ENCODE measurements at places on chromosomes 2 and 18. TPM values are rescaled to one million over a fixed set of nuclear protein-coding genes. Genes with fewer than 3 reads are reported as not detected.

- peak; percentile 14 for DNase-seq
- H3K36me3 ChIP-seq: no peaks in the 10 kb centered on the region
- peak overlapping the region; percentile 2 for H3K4me3 ChIP-seq
- H3K4me1 ChIP-seq: peaks cover 4% of the 10 kb centered on the region
- H3K27ac ChIP-seq: no peak overlapping the region
- H3K27me3 ChIP-seq: peaks cover 24% of the 10 kb centered on the region
These were observed 175.7 kb downstream of the SOCS6 start for GRCh38 chr18:70464343-70465114.

GRCh38 chr2:18456026-18456425 is 104.4 kb downstream of the RDH14 start:
- DNase-seq: no peak
- H3K4me1 ChIP-seq: no peaks in the 10 kb centered on the region
- no peaks in the 10 kb centered on the region for H3K36me3 ChIP-seq
- H3K27ac ChIP-seq: no peak overlapping the region

DNA sequence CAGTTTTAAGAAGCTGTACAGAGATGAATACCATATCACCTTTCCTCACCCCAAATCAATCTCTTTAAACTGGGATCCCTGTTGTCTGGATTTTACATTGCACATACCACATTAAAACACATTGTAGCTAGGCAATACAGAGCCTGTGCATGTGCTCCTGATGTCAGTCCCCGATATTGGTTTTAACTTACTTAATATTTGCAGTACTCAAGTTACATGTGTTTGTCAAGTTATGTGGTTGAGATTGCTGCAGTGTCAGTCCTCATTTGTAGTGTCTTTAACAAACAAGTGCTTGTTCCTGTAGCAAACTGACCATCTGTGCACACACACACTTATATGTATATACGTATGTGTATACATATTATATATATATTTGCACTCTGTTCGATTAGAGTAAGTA is 10.4 kb upstream of the UBE2E3 start:
- H3K4me1 ChIP-seq: no peaks in the 10 kb centered on the region
- no peak overlapping the region for H3K4me3 ChIP-seq
- no peaks in the 10 kb centered on the region for H3K36me3 ChIP-seq
- no peak for DNase-seq
- no peak overlapping the region for H3K27ac ChIP-seq
- peaks cover 25% of the 10 kb centered on the region for H3K27me3 ChIP-seq

- H3K4me3 ChIP-seq: no peak overlapping the region
- no peaks in the 10 kb centered on the region for H3K36me3 ChIP-seq
- H3K27ac ChIP-seq: no peak overlapping the region
- no peaks in the 10 kb centered on the region for H3K27me3 ChIP-seq
- H3K4me1 ChIP-seq: peaks cover 33% of the 10 kb centered on the region
These were observed 226.8 kb downstream of the LDLRAD4 start for GRCh38 chr18:13445241-13445897.

DNA sequence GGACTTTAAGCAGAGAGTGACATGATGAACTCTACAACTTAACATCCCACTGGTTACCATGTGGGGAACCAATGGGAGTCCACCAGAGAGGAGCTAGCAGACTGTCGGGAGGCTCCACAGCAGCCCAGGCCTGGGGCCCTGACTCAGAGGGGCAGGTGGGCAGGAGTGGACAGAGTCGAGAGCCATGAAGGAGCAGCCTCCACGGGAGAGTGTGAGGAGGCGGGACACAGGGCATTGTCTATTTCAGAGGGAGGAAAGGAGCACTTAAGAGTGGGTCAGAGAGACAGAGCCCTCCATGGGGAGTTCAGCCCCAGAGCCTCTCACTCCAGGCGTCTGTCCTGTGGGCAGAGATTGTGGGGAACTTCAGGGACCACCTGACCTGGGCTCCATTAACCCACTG is 118.7 kb downstream of the CYP26B1 start:
- no peaks in the 10 kb centered on the region for H3K36me3 ChIP-seq
- no peaks in the 10 kb centered on the region for H3K27me3 ChIP-seq
- no peaks in the 10 kb centered on the region for H3K4me1 ChIP-seq
- H3K4me3 ChIP-seq: no peak overlapping the region
- no peak overlapping the region for H3K27ac ChIP-seq

DNA sequence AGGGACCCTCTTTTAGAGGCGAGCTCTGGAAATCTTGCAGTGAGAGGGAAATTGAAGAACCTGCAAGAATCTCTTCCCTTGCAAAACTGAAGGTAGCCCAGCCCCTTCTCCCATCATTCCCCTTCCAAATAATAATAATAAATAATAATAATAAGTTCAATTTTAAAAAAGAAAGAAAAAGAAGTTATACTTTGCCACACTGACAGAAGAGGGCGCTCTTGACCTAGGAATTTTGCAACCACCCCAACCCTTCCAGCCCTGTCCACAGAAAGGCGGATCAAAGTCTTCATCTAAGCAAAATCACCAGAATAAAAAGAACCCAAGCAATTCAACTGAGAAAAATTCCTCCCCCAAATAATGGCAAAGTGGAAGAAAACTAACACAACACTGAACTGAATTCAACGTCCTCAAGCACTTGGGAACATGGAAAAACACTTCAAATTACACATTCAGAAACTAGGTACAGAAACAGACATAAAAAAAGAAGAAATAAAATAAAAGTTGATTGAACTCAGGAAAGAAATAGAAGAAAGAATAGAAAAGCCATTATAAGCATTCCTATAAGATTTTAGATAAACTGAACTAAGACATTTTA is 98.9 kb upstream of the GLS start:
- H3K36me3 ChIP-seq: no peaks in the 10 kb centered on the region
- no peak overlapping the region for H3K27ac ChIP-seq
- peaks cover 2% of the 10 kb centered on the region for H3K27me3 ChIP-seq
- H3K4me1 ChIP-seq: peaks cover 2% of the 10 kb centered on the region

GRCh38 chr18:64330931-64331330 is 182.0 kb upstream of the LINC00305 start:
- no peaks in the 10 kb centered on the region for H3K4me1 ChIP-seq
- H3K27ac ChIP-seq: no peak overlapping the region
- no peak overlapping the region for H3K4me3 ChIP-seq
- no peaks in the 10 kb centered on the region for H3K27me3 ChIP-seq

GRCh38 chr18:35731701-35732100 is 150.2 kb downstream of the GALNT1 start:
- H3K4me1 ChIP-seq: no peaks in the 10 kb centered on the region
- H3K27me3 ChIP-seq: peaks cover 3% of the 10 kb centered on the region
- no peak overlapping the region for H3K27ac ChIP-seq
- H3K4me3 ChIP-seq: no peak overlapping the region
- DNase-seq: no peak

DNA sequence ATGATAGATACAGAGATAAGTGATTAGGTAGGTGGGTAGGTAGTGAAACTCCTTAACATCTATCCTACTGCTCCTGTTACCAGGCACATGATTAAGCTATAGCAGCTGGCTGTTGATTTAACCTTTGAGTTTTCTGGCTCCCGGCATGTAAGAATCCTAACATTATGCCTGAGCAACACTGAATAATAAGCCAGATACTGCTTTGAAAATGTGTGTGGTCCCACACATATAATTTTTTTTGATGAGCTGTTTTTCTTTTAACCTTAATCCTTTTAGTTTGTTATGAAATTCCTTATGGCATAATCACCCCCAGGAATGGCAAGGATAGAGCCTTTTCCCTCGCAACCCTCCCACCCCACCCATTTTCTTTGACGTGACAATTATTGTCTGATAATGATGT is 104.2 kb upstream of the NEUROD1 start:
- no peak overlapping the region for H3K4me3 ChIP-seq
- H3K36me3 ChIP-seq: no peaks in the 10 kb centered on the region
- DNase-seq: no peak
- peaks cover 3% of the 10 kb centered on the region for H3K4me1 ChIP-seq
- no peak overlapping the region for H3K27ac ChIP-seq

GRCh38 chr2:136932700-136933099 is 167.4 kb downstream of the THSD7B start:
- no peaks in the 10 kb centered on the region for H3K36me3 ChIP-seq
- H3K27ac ChIP-seq: no peak overlapping the region
- H3K27me3 ChIP-seq: peaks cover 4% of the 10 kb centered on the region
- DNase-seq: no peak
- H3K4me1 ChIP-seq: no peaks in the 10 kb centered on the region

GRCh38 chr2:148756292-148756975 is 111.9 kb downstream of the EPC2 start:
- no peak overlapping the region for H3K4me3 ChIP-seq
- no peaks in the 10 kb centered on the region for H3K27me3 ChIP-seq
- H3K36me3 ChIP-seq: peaks cover 27% of the 10 kb centered on the region
- no peak for DNase-seq
- peaks cover 2% of the 10 kb centered on the region for H3K4me1 ChIP-seq
- no peak overlapping the region for H3K27ac ChIP-seq

- DNase-seq: no peak
- H3K27me3 ChIP-seq: peaks cover 2% of the 10 kb centered on the region
- no peak overlapping the region for H3K4me3 ChIP-seq
- H3K36me3 ChIP-seq: no peaks in the 10 kb centered on the region
- H3K27ac ChIP-seq: no peak overlapping the region
These were observed 83.5 kb upstream of the DTNA start for GRCh38 chr18:34626404-34627136.

GRCh38 chr2:25259737-25260124 is 82.0 kb downstream of the DNMT3A start:
- DNase-seq: no peak
- H3K36me3 ChIP-seq: peaks cover 28% of the 10 kb centered on the region
- H3K4me3 ChIP-seq: no peak overlapping the region
- H3K27ac ChIP-seq: no peak overlapping the region
- H3K27me3 ChIP-seq: no peaks in the 10 kb centered on the region

GRCh38 chr2:144522897-144523595 is 3.1 kb upstream of the ZEB2 start:
- no peak overlapping the region for H3K27ac ChIP-seq
- DNase-seq: no peak
- H3K4me3 ChIP-seq: peak overlapping the region; percentile 65
- H3K36me3 ChIP-seq: no peaks in the 10 kb centered on the region
- H3K27me3 ChIP-seq: peaks cover 62% of the 10 kb centered on the region
- peaks cover 21% of the 10 kb centered on the region for H3K4me1 ChIP-seq

DNA sequence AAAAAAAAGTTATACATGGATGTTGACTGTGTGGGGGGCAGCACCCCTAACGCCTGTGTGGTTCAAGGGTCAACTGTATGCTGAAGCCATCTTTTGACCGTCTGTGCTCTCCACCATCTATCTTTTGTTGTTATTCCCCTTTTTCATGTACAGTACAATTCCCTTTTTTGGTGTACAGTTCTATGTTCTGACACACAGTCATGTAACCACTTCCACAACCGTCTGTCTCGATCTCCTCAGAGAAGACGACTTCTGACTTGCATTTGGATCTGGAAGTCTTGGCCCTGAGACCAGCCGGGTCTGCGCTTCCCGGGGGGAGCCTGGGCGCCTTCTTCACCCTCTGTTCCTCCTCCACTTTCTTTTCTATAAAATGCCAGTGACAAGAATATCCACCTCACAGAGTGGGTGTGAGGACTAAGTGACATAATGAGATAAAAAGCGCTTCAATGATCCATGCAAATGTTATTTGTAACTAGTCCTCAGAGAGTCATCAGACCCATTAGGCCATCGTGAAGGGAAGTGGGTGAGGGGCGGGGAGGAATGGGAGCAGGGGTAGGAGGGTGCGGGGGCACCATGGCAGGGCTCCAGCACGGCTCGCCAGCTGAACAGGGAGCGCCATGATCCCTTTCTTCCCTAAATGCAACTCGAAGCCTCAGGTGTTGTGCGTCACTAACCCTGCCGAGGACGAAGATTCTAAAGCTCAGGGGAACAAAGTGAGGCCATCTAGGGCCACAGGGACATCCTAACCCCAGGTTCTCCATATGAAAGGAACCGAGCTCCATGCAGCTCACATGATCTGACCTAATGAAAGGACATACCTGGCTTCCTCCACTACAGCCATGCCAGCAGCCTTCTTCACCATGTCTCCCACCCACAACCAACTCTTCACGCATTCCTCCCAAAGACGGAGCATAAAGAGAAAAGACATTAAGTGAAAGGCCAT is 16.6 kb downstream of the ADCY3 start:
- H3K27me3 ChIP-seq: no peaks in the 10 kb centered on the region
- no peak for DNase-seq
- H3K4me3 ChIP-seq: no peak overlapping the region
- H3K36me3 ChIP-seq: peaks cover 34% of the 10 kb centered on the region
- no peak overlapping the region for H3K27ac ChIP-seq

- peak overlapping the region; percentile 93 for H3K4me3 ChIP-seq
- no peaks in the 10 kb centered on the region for H3K27me3 ChIP-seq
- no peak for DNase-seq
- H3K4me1 ChIP-seq: peaks cover 43% of the 10 kb centered on the region
- peak overlapping the region; percentile 100 for H3K27ac ChIP-seq
These were observed 740 bp downstream of the CHMP3 start for GRCh38 chr2:86562485-86562921.

GRCh38 chr18:9762526-9762925 is 54.4 kb downstream of the RAB31 start:
- H3K27me3 ChIP-seq: no peaks in the 10 kb centered on the region
- DNase-seq: no peak

- no peak overlapping the region for H3K4me3 ChIP-seq
- H3K27ac ChIP-seq: no peak overlapping the region
- peaks cover 8% of the 10 kb centered on the region for H3K4me1 ChIP-seq
- H3K36me3 ChIP-seq: no peaks in the 10 kb centered on the region
- peaks cover 27% of the 10 kb centered on the region for H3K27me3 ChIP-seq
These were observed 165.0 kb downstream of the ANTXR1 start for GRCh38 chr2:69177785-69178636.

GRCh38 chr2:10402062-10402585 is 46.0 kb downstream of the ODC1 start:
- no peak for DNase-seq
- no peak overlapping the region for H3K27ac ChIP-seq
- peaks cover 25% of the 10 kb centered on the region for H3K36me3 ChIP-seq

- peak overlapping the region; percentile 85 for H3K27ac ChIP-seq
- DNase-seq: peak; percentile 19
- H3K4me1 ChIP-seq: peaks cover 66% of the 10 kb centered on the region
- H3K36me3 ChIP-seq: peaks cover 65% of the 10 kb centered on the region
- no peaks in the 10 kb centered on the region for H3K27me3 ChIP-seq
- H3K4me3 ChIP-seq: peak overlapping the region; percentile 99
These were observed 1.3 kb downstream of the SLC20A1 start for GRCh38 chr2:112646791-112647689.

Gene EFEMP1
- total RNA-seq: not detected

Gene SERPINB4
- total RNA-seq: not detected

Gene POMC
- 4.1 TPM for total RNA-seq

Gene AKAIN1
- not detected for total RNA-seq

Gene AGXT
- total RNA-seq: not detected

Gene ELP2
- total RNA-seq: 72.8 TPM

Gene TEKT4
- not detected for total RNA-seq

Gene PARD3B
- total RNA-seq: 0.50 TPM

Gene IGFBP2
- total RNA-seq: 10.3 TPM

Data from activated CD4-positive, alpha-beta T cell treated with anti-CD3 and anti-CD28 coated beads, Interleukin-2, amount 10 ng/mL, durations not matched to agents 7 days and 5 days (primary cell).